ENCODE measurements at places on chromosomes 16 and 17.

DNA sequence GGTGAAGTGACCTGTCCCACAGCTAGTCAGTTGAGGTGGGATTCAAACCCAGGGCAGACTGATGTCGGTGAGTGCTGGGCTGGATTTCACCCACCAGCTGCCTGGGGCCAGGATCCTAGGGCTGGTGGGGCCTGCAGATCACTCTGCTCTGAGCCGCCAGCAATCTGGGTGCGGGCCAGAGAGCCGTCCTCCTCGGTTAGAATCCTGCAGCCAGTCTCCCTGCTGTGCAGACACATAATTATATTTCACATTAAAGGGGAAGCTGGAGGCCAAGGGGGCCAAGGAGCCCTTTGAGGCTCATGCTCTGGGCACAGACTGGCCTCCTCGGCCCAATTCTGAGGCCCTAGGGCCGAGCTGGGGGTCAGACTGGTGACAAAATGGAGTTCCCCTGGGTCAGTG lies 996 bp upstream of the KCNJ12 start:
- DNase-seq: no peak

- DNase-seq: no peak
These were observed 304.4 kb downstream of the SOX9 start for GRCh38 chr17:72425133-72425793.

DNA sequence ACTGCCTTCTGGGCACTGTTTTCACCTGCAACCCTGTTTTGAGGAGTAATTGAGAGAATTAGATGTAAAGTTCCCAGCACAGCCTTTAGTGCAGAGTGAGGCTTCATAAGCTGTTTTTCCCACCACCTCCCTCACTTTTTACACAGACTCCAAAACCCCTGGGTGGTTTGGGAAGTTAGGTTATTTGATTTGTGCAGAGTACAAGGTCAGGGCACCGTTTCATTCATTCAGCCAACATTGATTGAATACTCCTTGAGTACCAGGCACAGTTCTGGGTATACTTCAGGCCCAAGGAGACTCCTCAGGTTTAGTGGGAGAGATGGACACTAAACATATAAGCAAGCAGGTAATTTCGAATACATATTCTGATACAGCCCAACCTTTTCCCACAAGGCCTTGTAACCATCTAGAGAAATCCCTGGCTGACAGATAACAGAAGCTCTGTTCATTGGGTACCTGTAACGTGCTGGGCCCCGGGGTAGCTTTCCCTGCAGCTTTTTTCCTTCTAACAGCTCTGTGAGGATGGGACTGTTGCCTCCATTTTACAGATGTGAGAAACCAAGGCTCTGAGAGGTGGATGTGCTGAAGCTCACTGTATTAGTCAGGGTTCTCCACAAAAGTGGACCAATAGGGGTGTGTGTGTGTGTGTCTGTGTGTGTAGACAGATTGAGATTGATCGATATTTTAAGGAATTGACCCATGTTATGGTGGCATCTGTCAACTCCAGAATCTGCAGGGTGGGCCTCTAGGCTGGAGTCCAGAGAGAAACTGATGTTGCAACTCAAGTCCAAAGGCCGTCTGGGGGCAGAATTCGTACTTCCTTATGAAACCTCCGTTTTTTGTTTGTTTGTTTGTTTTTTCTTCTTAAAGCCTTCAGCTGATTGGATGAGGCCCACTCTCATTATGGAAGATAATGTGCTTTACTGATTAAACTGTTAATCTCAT lies 234.7 kb downstream of the SNX29 start:
- DNase-seq: no peak

DNA sequence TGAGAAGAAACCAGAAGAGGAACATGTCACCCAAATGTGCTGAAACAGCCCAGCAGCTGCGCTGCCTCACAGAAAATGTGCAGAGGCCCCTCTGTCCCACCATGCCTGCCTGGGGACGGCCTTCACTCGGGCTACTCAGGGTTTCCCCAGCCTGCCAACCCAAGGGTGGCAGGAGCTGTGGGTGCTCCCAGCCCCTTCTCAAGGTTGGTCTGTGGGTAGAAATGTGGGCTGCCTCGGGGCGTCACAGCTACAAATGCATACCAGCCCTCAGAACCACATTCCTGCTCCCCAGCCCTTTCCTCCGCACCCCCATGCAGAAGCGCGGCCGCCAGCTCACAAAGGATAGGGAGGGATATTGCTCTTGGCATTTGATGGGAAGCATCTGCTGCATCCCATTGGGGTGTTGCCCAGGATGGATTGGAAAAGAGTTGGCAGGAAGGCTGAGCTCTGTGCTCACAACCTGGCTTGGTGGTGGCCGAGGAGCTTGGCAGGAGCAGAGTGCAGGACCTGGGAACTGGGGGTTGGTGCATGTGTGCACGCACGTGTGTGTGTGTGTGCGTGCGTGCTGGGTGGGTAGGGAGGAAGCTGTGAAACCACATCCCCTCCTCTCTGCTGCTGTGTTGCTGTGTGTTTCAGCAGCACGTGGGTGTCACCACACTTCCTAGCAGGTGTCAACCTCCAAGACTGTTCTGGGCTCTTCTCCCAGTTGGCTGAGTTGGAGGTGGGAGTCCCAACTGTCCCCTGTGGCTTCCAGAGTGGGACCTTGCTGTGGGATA lies 304.4 kb downstream of the SEC14L1 start:
- DNase-seq: no peak

- no peak for DNase-seq
These were observed 4.9 kb downstream of the NACA2 start for GRCh38 chr17:61586031-61586566.

DNA sequence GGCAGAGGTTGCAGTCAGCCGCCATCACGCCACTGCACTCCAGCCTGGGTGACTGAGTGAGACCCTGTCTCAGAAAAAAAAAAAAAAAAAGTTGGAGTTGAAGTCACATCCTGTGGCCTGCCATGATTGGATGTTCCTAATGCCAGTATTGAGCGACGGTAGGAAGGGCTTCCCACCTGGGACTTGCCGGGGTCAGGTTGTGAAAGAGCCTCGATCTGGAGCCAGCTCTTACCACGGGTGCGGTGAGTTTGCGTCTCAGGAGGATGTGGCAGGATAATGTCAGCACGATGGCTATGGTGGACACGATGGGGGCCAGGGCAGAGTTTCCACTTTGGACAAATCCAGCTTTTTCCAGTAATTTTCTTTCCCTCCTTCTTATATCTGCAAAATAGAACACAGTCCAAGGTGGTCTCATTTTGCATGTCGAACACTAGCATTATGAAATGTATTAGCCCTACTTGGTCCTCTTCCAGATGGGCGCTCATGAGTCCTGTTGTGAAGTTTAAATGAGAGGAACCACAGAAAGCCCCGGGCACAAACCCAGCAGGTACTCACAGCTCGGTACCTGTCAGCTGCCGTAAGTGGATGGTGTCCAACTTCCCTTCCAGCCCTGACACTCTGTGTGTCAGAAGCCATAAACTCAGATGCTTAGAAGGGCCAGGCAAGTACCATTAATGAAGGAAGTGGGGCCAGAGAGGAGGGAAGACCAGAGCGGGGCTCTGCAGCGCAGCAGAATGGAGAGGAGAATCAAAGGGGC lies 22.2 kb downstream of the ABCC12 start:
- no peak for DNase-seq

DNA sequence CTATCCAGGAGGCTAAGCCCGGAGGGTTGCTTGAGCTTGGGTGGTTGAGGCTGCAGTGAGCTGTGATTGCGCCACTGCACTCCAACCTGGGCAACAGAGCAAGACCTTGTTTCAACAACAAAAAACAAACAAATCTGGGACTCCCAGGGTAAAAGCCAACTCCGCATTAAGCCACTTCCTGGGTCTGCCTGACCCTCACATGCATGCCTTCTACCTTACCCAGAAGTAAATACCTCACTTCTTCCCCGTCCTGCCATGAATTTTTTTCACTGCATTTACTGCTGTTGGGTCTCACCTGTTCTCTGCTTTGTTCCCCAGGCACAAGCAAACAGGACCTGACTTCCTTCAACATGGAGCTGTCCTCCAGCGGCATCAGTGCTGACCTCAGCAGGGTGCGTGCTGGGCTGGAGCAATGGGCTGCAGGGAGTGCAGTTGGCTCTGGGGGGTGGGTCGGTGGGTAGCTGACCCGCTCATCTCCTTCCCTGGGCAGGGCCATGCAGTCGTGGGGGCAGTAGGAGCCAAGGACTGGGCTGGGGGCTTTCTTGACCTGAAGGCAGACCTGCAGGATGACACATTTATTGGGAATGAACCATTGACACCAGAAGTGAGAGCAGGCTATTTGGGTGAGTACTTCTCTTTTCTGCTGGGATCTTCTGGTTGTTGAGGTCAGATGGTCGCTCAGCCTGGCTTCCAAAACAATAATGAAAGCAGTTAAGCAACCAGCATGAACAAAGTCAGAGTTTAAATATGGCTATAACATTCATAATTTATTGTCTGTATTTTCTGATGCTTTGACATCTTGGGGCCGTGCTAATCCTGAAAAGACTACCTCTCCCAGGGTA lies 16.4 kb downstream of the ITGAL start:
- peak; percentile 72 for DNase-seq

- no peak for DNase-seq
These were observed 12.0 kb upstream of the RPL13 start for GRCh38 chr16:89548344-89549006.

DNA sequence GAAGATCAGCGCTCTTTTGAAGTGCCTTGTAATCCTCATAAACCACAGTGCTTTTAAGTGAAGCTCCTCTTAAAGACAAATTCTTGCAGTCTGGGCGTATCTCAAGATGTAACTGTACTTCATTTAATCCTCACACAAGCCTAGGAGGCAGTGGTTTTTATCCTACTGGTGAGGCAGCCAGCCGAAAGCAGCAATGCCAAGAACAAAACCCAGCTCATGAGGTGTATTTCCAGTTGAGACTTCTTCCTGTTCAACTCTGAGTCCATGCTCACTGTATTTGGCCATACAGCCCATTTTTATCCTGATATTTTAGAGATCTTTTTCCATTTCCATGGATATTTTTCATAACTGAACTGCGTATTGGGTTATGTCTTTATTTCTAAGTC lies 13.7 kb downstream of the CTRB2 start:
- no peak for DNase-seq

GRCh38 chr17:76947309-76947708 lies 79.1 kb downstream of the MGAT5B start:
- no peak for DNase-seq

GRCh38 chr16:55728797-55729196 lies 73.0 kb downstream of the SLC6A2 start:
- no peak for DNase-seq

DNA sequence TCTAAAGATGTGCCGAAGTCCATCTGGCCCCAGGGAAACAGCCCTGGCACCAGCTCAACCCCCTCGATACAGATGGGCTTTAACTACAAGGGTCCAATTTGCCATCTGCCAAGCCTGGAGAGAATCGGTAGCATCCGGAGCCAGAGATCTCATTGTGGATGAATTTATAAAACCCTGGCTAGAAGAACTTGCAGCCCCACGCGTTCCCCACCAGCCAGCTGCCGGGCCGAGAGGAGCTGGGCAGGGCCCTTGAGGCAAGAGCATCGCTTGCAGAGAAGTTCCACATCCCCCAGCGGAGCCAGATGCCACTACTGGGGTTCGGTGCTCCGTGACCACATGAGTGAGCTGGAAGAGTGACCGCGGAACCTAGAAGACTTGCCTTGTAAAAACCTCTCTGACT lies 65.3 kb upstream of the NOL11 start:
- DNase-seq: no peak

DNA sequence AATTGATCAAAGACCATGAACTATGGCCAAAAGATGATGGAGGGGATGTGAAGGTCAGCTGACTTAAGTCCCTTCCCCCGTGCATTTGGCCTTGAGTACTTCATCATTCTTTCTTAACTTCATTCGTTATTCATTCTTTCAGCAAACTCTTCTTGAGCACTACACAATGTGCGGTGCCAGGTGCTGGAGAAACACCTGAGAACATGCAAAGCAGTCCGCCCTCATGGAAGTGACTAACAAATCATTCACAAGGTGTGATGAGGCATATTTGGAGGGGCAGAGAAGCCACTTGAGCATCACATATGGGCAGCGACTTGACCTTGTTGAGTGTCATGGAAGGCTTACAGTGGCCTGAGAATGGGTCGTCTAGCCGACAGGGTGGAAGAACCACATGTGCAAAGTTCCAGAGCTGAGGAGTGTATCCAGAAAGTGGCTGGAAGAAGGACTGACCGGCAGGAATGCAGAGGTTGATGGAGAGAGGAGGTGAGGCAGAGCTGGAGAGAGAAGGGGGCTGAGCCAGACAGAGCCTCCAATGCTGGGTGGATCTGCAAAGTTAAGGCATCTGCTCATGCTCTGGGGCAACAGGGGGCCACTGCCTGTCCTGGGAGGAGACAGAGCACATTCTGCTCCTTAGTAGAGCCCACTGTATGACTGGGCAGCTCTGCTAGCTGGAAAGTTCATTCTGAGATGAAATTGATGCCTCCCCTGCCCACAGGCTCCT lies 25.1 kb upstream of the EIF1 start:
- DNase-seq: no peak

GRCh38 chr17:36133602-36134236 lies 30.1 kb downstream of the CCL4 start:
- no peak for DNase-seq

DNA sequence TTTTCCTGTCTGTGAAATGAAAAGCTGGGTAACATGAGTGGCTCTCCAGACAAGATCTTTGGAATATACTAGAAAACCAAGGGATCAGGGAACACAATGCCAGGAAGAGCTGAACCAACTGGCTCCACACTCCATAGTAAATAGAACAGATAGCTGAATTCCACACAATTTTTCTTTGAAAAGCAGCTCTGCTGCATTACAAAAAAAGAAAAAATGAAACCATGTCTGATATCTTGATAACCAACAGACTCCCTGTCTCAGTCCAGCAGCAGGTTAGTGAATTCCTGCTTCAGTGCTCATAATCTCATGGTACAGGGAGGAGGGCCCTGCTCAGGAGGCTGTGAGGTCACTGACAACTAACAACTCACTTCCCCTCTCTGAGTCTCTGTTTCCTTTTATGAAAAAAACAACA lies 97.1 kb downstream of the CDH11 start:
- no peak for DNase-seq

- DNase-seq: no peak
These were observed 372.5 kb downstream of the SNX29 start for GRCh38 chr16:12348733-12349704.

GRCh38 chr17:40038882-40039513 lies 15.2 kb downstream of the MED24 start:
- DNase-seq: peak; percentile 52

- peak; percentile 95 for DNase-seq
These were observed at the start of gene TP53 for GRCh38 chr17:7687072-7687907. Gene TP53, minus strand, starts transcription at chr17:7687490. Its CDS starts 10,896 bp downstream, at chr17:7676594.

GRCh38 chr17:35160354-35161201 lies 13.0 kb downstream of the UNC45B start:
- DNase-seq: no peak

DNA sequence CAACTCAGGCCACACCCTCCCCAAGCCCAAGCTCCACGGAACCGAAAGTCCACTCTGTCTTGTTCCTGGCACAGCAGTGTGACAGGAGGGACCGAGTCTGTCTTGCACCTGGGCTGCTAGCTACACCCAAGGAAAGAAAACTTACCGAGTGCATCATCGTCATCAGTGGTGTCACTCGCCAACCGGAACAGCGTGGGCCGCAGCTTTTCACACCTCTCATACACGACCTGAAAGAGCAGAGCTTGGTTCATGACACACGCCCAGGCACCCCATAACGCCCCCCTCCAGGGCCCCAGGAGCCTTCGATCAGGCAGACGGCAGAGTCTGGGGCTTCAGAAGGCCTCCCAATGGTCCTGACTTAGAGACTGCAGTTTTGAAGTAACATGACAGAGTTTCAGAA lies 27.5 kb downstream of the GGA2 start:
- DNase-seq: no peak

GRCh38 chr16:35207059-35207999 lies 1747.9 kb downstream of the TP53TG3F start:
- no peak for DNase-seq

GRCh38 chr16:77212741-77213541 lies 13.7 kb downstream of the SYCE1L start:
- DNase-seq: peak; percentile 82
